ENCODE measurements at places on chromosomes 4 and X.

DNA sequence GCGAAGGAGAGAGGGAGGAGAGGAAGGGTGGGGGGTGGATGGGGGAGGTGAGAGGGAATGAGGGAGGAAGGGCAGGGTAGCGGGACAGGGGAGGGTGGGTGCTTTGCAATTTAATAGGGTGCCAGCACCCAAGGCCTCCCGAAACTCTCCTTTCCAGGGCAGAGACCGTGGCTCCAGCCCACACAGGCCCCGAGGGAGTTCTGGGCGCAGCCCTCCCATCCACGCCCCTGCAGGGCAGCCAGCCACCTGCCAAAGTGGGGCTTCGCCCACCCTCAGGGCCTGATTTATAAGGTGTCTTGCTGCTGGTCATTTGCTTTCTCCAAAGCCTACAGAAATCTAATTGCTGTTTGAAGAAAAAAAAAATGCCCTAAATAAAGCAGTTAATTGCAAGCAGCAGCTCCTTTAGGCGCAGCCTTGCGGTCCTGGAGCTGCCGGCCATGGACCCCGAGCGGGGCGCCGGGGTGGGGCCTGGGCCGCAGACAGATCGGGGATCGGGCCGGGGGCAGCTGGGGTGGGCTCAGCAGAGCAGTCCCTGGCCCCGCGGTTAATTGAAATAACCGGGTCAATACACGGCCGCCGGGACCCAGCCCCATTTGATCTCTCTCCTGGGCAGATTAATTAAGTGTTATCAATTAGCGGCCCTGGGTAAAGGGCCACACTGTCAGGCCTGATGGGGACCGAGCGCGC, 106.0 kb upstream of the NKX1-1 start:
- no peak for DNase-seq

DNA sequence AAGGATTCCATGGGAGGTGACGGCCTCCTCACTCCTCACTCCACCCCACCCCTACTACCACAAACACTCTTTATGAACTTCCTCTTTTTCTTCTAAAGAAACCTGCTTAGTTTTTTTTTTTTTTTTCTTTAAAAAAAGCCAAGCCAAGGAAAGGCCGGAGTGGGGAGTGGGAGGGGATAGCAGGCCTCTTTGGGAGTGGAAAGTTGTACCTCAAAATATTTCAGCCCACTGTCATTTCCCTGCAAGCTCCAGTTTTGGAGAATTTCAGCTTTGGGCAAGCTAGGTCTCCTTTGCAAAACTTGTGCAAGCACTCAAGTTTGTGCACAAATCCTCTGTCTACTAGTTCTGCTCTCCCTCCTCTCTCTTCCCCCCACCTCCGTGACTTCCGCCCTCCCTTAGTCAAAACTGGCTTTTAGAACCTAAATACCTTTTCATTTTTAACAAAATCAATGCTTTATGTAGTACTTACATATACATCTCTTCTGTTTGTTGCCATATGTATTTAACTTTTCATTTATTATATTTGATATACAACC, 512 bp upstream of the ANTXR2 start:
- DNase-seq, result peak; percentile 55

DNA sequence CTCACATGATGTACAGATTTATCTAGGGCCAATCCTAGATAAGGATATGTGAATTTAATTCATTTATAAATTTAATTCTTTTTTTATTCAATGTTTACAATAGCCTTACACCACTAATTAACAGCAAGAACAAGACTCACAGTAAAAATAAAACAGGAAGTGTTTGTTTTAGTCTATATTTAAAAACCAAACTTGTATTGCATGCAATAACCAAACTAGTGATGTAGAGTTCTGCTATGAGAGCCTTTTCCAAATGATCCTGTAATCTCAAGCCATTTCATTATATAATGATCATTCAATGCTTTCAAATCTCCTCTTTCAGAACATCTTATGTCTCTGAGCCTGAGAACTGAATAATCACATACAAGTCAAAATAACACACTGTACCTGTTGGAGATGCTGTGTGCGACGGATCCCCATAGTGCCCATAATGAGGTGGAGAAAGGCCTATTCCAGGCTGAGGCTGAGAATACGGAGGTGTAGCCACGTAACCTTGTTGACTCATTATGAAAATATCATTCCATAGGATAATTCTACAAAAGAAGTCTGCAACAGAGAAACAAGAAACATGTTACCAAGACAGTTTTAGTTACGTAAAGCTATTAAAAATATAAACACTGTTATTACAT, 2.6 kb downstream of the SEC24D start:
- DNase-seq, result no peak

DNA sequence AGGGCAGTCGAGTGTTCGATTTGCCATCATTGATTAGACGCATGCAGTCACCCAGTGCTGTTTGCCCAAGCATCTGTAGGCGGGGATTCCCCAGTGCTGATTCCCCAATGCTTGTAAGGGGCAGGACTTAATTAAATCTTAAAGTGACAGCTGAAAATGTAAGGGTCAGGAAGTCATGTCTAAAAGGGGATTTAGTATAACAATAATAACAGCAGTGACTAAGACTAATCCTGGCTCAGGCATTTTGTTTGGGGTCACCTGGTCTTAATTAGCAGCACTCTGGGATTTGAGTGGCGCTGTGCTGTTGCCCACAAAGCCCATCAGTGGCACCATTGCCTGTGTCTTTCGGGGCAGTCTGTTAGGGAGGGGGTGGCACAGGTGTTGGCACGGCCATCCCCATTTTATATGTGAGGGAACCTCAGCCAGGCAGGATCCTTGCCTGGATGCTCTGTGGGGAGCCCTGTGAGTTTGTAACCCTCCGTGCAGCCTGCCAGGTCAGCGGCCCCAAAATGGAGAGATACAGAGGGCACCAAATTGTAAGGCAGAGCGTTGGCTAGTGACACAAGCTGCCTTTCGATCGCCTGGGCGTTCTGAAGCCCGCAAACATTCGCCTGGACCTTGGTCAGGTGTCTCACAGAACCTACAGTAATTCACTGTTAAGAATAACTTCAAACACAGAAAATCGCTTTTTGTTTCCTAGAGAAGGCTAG, 146.7 kb downstream of the TBL1X start:
- no peak for DNase-seq

GRCh38 chr4:127780598-127780997, 1.5 kb upstream of the HSPA4L start:
- DNase-seq, result no peak

GRCh38 chrX:121598356-121598755, 550.9 kb downstream of the GLUD2 start:
- DNase-seq, result no peak

DNA sequence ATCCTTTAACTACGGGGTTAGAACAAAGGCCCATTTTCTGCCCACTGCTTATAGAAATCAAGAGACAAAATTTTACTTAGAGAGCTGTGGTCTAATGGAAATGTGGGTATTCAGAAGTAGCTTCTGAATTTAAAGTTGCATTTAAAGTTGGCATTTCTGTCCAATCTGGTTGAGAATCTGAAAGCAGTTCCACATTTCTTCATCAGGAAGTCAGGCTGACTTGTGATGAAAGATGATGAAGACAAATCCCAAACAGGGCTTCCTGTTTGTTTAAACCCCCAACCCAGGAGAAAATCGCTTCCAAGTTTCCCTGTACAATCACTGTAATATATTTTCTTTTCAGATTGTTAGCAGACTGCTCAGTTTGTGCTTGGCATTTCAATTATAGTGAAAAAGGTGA, 345.3 kb downstream of the SPRY1 start:
- no peak for DNase-seq

- DNase-seq, result no peak
Observed at GRCh38 chrX:72495046-72495445, 77.6 kb downstream of the HDAC8 start.

DNA sequence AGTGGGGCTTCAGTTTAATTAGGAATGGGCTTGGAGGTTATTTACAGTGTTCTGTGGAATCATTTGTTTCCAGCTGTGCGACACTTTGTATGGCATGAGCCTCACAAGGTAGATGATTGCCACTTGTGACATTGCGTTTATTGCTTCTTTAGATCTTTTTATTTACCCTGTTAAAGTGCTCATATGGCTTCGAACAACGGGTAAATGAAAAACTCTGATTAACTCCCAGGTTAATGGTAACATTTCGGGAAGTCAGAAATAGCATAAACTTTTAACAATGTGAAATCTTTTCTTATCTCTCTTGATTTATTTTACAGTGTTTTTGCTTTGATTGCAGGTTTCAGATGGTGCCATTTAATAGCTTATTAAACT, 494.3 kb downstream of the IDS start:
- DNase-seq, result no peak

- no peak for DNase-seq
Observed at GRCh38 chrX:54494989-54495813, 833 bp downstream of the FGD1 start.

GRCh38 chr4:6749340-6750171, 33.0 kb upstream of the KIAA0232 start:
- DNase-seq, result no peak

- no peak for DNase-seq
Observed at GRCh38 chr4:144374065-144374464, 233.5 kb upstream of the GYPA start.

GRCh38 chr4:157372567-157372966, 152.0 kb downstream of the GRIA2 start:
- no peak for DNase-seq

DNA sequence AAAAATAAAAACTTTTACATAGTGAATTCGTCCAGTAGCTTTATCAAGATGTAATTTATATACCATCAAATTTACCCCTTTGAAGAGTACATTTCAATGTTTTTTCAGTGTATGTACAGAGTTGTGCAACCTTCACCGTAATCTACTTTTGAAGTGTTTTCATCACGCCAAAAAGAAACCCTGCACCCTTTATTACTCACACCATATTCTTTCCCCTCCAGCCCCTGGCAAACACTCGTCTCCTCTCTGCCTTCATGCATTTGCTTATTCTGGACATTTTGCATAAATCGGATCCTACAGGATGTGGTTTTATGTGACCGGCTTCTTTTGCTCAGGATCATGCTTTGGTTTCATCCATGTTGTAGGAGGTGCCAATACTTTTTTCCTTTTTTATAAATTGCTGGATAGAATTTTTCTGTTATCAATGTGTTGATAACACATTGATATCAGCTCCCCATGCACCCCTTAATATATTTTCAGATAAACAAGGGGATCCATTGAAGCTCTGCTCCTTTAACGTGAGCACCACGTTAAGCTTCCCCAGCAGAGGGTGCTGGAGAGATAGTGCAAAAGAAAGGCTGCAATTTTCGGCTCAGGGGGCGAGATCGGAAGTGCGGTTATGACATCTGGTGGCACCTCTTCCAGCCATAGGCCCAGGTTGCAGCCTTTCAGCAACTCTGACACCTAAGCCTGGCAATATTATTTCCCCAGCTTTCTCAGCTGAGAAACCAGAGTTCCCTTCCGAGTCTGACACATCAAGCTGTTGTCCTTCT, 100.1 kb upstream of the VCX3B start:
- DNase-seq, result no peak

DNA sequence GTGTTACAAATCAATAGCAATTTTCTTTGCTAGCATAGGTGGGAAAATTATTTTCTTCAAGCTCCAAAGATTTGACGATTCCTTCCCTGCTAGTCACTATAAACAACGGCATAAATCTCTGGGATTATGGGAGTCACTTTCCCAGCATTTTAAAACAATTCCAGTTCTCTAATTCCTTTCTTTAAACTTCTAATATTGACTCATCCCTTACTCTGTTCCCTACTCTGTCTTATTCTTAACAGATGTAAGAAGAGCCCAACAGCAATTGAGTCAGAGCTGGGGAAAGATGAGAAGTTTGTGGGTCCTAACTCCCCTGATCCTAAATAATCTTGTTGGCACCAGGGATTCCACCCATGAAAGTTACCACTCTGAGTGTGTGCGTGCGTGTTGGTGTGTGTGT, 47.4 kb upstream of the IL21 start:
- no peak for DNase-seq

- no peak for DNase-seq
Observed at GRCh38 chr4:24895461-24895860, 17.4 kb downstream of the CCDC149 start.

DNA sequence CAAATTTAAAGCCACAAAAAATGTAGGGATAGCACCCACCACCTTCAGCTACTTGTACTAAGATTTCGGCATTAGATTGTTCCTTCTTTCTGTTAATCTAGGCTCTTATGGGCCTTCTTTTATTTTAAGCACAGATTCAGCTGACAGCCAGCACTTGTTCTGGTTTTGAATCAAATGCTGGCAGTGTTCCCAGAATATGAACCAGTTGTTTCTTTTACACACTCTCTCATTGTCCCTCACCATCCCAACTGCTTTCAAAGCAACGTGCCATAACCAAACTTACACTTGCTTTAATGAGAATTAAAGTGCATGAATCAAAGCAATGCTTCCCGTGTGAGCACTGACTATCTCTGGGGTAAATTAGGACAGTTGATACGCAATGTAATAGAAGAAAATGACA, 744.5 kb upstream of the FAM241A start:
- DNase-seq, result no peak

DNA sequence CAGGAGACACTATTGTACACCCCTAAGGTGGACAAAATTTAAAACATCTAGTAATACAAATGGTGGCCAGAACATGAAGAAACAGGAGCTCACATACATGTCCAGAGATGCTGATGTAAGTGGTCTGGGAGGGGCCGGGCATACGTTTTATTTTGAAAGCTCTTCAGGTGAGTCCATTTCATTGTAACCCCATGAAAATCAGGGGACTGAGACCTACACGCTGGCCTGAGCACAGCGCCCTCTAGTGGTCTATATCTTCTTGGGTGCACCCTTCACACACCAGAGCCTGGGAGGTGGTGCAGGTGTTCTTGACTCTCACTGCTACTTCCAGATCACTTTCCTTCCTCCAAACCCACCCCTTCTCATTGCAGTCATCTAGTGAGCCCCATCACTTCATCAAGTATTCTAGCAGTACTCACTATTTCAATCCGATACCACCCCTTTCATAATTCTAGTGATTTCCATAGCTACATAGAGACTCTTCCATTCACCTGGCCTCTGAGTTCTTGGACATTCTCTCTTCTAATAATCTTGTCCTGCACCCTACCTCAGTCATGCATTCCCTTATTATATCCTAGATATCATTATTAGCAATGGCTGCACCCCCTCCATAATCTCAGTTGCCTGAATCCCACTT, 4.3 kb upstream of the TLR6 start:
- DNase-seq, result peak; percentile 68

DNA sequence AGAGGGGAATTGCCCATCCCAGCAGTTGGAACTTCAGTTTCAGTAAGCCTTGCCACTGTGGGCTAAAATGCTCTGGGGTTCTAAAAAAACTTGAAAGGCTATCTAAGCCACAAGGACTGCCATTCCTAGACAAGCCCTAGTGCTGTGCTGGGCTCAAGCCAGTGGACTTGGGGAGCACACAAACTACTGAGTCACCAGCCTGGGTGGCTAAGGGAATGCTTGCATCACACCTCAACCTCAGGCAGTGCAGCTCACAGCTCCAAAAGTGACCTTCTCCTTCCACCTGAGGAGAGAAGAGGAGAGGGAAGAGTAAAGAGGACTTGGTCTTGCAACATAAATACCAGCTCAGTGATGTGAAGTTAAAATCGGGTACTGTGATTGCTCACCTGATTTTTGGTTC, 116.7 kb upstream of the GLRA2 start:
- no peak for DNase-seq

All from activated CD4-positive, alpha-beta memory T cell treated with anti-CD3 and anti-CD28 coated beads, Interleukin-2, amount 10 ng/mL, durations not matched to agents 7 days and 5 days (primary cell).